WTC11 (cell line): ENCODE measurements at places on chromosomes 3 and 15. TPM values are rescaled to one million over a fixed set of nuclear protein-coding genes. Genes with fewer than 3 reads are reported as not detected.

DNA sequence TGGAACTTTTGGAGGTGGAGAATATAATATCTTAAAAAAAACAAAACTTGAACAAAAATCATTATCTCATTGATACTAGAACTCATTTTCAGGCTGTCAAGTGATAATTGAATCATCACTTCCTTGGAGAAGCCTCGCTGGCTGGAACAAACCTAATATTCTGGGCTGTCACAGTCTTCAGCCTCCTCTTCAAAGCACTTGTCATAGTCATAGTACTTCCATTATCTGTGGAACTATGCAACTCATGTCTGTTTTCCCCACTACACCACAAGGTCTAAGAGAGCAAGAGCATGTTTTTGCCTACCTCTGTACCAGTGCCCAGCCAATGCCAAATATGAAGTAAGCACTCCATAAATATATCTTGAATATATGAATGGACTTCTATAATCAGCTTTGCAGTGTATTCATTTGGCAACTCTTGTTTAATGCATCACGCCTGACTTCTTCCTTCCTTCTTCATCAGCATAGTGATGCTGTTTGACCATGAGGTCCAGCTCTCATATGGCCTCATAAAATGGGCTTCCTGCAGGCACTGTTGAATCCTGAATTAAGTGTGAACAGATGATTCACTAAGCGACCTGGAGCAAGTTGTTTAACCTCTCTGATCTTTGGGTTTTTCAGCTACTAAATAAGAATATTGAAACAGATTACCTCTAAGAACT lies 86.6 kb upstream of the SNRK start:
- DNase-seq: no peak

DNA sequence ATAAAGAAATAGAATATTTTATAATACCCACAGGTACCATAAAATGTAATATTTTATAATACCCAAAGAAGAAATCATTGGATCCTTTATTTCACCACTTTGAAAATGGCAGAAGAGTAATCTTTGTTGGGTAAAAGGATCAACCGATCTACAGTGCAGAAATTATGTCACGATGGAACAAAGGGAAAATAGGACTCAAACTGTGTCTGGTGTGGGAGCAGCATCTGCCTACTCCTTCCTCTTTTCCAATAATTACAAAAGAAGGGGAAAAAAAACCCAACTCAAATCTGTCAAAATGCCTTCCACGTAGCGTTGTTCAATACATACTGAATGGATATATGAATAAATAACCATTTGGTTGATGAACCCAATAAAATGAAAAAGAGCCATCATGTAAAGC lies 492.6 kb upstream of the TBL1XR1 start:
- no peak for DNase-seq

DNA sequence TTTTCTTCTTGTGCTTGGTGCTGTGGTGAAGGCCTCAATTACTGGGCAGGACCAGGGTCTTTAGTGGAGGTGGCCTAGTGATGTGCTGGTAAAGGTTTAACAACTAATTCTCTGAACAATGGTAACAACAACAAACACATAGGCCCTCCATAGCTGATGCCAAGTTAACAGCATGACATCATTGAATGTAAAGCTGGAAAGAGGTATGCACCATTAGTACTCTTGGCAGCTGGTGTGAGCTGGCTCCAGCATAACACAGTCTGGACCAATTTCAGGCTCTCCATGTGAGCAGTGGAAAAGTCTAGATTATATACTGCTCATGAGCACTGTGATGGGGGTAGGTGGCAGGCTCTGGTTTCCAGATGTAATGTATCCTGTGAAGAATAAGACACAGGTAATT lies 61.8 kb downstream of the SLC7A14 start:
- DNase-seq: no peak

DNA sequence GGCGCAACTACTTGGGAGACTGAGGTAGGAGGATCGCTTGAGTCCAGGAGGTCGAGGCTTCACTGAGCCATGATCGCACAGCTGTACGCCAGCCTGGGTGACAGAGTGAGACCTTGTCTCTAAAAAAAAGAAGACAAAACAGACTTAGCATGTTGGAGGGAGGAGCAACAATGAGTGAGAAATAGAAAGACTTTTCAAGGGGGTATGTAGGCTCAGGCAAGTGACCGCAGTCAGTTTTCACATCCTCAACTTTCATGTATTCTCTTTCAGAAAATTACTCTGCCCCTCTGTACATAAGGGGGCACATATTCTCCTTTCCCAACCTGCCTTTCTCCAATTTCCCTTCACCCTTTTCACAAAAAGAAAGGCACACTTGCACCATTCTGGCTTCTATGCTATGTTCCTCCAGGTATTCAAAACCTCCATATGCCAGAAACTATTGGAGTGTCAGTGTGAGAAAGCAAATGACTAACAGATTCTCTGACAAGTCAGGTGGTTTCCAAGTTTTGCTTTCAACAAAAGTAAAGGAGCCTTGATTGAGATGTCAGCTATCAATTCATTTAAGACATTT lies 7.6 kb downstream of the NSUN3 start:
- no peak for DNase-seq

DNA sequence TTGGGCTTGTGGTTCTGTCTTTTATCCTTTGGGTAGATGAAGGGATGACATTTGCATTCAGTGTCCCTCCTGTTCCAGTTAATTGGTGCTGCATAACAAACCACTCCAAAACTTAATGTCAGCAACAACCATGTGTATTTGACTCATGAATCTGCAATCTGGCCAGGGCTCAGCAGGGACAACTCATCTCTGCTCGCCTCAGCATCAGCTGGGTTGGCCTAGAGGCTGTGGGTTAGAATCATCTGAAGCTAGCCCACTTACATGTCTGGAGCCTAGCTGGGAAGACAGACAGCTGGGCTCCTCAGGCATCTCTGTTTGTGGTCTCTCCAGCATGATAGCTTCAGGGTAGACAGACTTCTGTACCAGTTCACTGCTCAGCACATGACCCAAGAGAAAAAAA lies 92.0 kb downstream of the TMEM108 start:
- DNase-seq: no peak

GRCh38 chr3:151987893-151988292 lies 114.5 kb downstream of the SUCNR1 start:
- no peak for DNase-seq

The ZIC4 gene
- 1.9 to 3.5 TPM (median 2.5 TPM) in 3 replicates for total RNA-seq

The FYCO1 gene
- 12.1 to 13.9 TPM (median 12.8 TPM) in 3 replicates for total RNA-seq

The CCR8 gene
- 0.33 TPM in 1 of 3 replicates, not detected in the others for total RNA-seq
